ENCODE measurements at places on chromosomes 16 and 17.

- DNase-seq: no peak
These were observed 51.7 kb downstream of the ASIC2 start for GRCh38 chr17:33241390-33241789.

DNA sequence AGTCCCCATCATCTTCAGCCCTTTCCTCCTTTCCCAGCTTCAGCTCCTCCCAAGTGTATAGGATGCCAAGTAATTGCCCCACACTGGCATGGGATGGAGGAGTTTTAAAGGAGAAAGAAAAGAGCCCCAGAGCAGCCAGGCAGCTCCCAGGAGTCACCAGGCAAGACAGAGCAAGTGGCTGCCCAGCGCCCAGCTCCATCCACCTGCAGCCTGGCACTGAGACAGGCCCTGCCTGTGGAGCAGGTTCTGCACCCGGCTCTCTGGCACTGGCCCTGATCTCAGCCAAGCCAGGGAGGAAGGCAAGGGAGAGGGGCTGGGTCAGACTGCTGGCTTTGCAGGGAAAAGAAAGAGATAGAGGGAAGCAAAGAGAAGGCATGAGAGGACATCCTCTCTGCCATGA, 21.7 kb downstream of the FOXN1 start:
- no peak for DNase-seq

GRCh38 chr16:87178977-87179376, 138.2 kb downstream of the C16orf95 start:
- no peak for DNase-seq

- no peak for DNase-seq
These were observed 6.2 kb upstream of the SLC25A19 start for GRCh38 chr17:75295201-75296158.

DNA sequence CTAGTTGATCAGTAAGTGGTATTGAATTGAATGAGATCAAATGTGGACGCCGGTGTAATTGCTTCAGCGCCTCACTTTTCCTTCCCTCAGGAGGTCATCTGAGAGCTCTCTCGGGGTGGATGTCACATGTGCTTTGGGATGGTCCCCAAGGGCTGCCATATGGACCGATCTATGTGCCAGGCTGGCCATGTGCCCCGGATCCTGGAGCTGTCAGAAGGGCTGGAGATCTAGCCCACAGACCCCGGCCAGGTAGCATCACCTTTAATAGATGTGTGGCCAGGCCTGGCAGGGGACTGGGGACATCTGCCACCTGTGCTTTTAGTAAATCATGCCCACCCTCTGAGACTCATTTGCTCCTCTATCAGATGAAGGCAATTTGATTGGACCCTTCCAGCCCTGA, 95.3 kb upstream of the CRHR1 start:
- DNase-seq: no peak

DNA sequence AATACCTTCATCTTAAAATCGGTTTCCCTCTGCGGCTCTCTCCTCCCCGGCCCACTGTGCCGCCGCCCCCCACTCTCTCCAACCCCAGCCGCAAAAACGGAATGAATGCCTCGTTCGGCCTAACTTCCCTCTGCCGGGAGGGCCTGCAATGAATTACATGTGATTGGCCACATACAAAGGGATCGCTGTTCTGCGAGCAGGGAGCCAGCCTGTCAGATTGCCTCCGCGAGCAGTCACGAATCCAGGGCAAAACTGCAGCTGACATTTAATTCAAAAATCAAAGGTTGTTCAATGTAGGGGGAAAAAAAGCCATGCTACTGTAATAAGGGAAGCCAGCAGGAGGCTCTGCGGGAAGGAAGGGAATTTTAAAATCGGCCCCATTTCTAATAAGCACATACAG, 84.9 kb downstream of the TBC1D16 start:
- no peak for DNase-seq

- no peak for DNase-seq
These were observed 17.0 kb downstream of the TAF1C start for GRCh38 chr16:84169765-84170310.

GRCh38 chr16:66621973-66622372, 17.5 kb downstream of the CMTM3 start:
- DNase-seq: no peak

DNA sequence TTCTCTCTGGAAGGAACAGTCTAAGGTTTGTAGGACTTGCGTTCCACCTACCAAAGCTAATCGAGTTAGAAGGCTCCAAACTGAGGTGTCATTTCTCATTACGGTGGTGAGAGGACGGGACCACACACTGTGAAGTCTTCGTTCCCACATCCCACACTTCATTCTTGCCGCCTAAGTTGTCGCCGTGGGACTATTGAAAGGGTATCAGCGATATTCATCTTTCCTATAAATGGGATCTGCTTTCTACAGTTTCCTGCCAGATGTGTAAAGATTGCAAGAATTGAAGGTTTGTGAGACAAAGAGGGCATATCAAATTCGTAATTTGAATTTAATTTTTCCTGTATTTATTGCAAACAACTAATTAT, 608 bp upstream of the TRIM37 start:
- DNase-seq: no peak

DNA sequence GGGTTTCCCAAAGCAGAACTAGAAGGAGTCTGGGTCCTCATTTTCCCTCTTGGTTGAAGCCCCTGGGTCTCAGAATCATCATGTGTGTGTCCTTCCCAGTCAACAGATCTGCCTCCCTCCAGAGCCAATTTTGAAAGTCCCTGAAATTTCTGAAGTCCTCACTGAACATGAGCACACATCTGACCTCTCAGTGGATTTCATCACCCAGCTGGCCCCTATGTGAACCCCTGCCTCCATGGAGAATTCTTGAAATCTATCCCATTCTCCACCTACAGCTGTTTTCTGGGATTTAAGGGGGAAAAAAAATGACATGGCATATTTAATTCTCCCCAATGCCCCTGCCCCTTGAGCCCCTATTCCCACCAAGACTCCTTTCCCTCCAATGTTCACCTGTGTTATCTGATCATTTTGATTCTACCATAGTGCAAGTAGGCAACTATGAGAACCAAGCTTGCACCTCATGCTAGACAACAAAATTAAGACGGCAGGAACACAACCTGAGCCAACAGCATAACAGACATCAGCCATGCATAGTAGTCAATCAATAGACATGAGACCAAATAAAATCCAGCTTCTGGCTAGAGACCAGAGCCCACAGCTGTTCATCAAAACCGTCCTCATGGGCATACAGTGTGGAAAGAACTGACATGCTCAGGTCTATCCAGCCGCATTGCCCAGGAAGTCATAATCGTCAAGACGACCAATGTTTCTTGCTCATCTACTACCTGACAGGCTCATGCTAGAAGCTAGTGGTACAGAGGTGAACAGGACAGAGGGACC, 14.9 kb downstream of the SOX9 start:
- DNase-seq: no peak

- no peak for DNase-seq
These were observed 41.3 kb downstream of the GAS7 start for GRCh38 chr17:10156948-10157607.

DNA sequence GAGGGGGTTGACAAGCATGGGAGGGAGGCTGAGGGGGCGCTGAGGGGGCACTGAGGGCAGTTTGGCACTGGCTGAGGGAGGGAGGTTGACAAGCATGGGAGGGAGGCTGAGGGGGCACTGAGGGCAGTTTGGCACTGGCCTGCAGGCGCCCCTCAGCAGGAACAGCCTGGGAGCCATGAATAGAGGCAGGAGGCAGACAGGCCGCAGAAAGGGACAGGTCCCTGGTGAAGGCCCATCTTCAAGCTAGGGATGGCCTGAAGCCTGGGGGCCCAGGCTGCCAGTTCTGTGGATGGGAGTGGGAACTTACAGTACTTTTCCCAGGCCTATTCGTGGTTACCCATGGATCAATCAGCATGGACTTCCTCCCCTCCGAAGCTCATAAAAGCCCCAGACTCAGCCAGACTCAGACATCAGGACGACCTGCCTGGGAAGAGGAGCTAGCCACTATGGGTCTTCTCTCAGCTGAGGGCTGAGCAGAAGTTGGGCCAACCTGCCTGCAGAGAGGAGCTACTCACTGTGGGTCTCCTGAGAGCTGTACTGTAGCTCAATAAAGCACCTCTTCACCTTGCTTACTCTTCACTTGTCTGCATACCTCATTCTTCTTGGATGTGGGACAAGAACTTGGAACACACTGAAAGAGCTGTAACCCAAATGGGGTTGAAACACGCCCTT, 72.8 kb upstream of the BRD7 start:
- DNase-seq: no peak

Measured in effector CD8-positive, alpha-beta T cell (primary cell).